Small intestine (tissue), 16 donors: ENCODE measurements at places on chromosomes 5 and 9. TPM values are rescaled to one million over a fixed set of nuclear protein-coding genes. Genes with fewer than 3 reads are reported as not detected.

GRCh38 chr9:14398473-14398872 lies 84.5 kb upstream of the NFIB start:
- DNase-seq: no peak
- H3K4me3 ChIP-seq: no peak overlapping the region
- H3K36me3 ChIP-seq: no peaks in the 10 kb centered on the region
- H3K27ac ChIP-seq: no peak overlapping the region
- no peaks in the 10 kb centered on the region for H3K4me1 ChIP-seq

- H3K27ac ChIP-seq: no peak overlapping the region
- H3K4me3 ChIP-seq: no peak overlapping the region
- no peaks in the 10 kb centered on the region for H3K4me1 ChIP-seq
- no peak for DNase-seq
- no peaks in the 10 kb centered on the region for H3K36me3 ChIP-seq
Measured at GRCh38 chr5:15623794-15624193, 123.8 kb downstream of the FBXL7 start.

DNA sequence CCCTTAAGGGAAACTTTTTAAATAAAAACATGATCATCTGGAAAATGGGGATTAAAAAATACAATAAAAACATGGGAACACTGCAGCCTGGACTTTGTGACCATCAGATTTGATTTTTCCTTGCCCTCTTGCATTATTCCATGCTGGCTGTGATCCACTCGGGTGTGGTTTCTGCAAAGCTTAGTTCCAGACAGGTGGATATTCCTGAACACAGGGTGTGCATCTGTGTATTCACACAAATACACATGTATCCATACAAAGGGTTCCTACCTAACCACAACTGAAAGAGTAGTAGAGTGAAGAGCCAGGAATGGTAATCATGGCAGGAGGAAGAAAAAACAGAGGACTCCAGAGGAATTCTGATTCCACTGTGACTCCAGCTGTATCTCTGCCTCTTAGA lies 178.2 kb downstream of the PAM start:
- H3K27me3 ChIP-seq: no peaks in the 10 kb centered on the region
- H3K36me3 ChIP-seq: peaks cover 2% of the 10 kb centered on the region
- H3K4me1 ChIP-seq: no peaks in the 10 kb centered on the region
- no peak overlapping the region for H3K27ac ChIP-seq
- peak; percentile 26 for DNase-seq

DNA sequence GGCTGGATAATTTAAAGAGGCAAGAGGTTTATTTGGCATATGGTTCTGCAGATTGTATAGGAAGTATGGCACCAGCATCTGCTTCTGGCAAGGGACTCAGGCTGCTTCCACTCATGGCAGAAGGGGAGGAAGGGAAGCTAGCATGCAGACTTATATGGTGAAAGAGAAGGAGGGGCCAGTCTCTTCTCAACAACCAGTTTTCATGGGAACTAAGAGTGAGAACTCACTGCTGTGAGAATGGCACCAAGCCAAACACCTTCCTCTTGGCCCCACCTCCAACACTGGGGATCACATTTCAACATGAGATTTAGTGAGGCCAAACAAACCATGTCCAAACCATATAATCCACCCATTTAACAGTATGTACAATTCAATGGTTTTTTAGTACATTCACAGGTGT lies 113.3 kb upstream of the SHB start:
- H3K4me3 ChIP-seq: no peak overlapping the region
- DNase-seq: no peak
- no peak overlapping the region for H3K27ac ChIP-seq
- H3K36me3 ChIP-seq: no peaks in the 10 kb centered on the region
- H3K27me3 ChIP-seq: no peaks in the 10 kb centered on the region
- no peaks in the 10 kb centered on the region for H3K4me1 ChIP-seq

DNA sequence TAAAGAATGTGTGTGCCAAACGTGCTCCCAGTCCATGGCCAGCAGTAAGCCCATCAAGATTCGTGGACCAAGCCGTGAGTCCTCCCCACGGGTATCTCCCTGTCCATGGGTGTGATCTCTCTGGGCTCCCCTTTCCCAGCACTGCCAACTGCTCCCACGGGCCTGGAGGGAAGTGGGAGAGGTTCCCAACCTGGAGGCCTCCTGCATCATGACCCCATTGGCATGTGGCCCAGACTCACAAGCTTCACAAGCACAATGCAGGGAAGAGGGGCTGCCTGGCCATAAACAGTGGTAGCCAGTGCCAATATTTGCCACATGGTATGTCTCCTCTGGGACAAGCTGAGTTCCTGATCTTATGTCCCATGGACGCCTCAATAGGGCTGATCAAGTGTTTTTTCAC lies 59.1 kb downstream of the ABLIM3 start:
- DNase-seq: no peak
- H3K27ac ChIP-seq: no peak overlapping the region
- H3K36me3 ChIP-seq: no peaks in the 10 kb centered on the region
- no peak overlapping the region for H3K4me3 ChIP-seq
- H3K4me1 ChIP-seq: no peaks in the 10 kb centered on the region

PFN3 gene
- not detected for polyA plus RNA-seq

GABRA1 gene
- 0.10 TPM for polyA plus RNA-seq

KIF3A gene
- polyA plus RNA-seq: 4.7 TPM

PCDHGA1 gene
- not detected for polyA plus RNA-seq

PCDHGB6 gene
- polyA plus RNA-seq: not detected

PDE6A gene
- not detected for polyA plus RNA-seq
